H54 (cell line): ENCODE measurements at places on chromosomes 13 and 19.
A peak's percentile ranks its signal among the peaks of the same experiment; 100 is the strongest.

DNA sequence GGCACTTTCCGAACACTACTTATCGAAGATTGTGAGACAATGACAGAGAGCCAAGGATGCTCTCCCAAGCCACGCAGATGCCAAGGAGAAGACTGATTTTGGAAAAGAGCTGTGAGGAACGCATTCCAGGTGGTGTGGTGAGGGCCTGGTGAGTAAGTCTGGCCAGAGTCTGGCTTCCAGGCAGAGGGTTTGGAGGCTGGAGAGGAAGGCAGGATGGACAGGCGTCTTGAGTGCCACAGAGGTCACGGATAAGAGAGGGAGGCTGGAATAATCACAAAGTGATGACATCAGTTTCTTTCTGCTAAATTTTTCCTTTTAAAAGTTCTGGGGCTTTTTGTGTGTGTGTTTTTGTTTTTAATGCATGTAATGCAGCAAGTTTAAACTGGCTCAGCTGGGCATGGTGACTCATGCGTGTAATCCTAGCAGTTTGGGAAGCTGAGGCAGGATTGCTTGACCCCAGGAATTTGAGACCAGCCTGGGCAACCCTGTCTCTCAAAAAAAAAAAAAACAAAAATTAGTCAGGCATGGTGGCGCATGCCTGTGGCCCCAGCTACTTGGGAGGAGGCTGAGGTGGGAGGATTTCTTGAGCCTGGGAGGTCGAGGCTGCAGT lies 235.1 kb downstream of the NALCN start:
- DNase-seq = no peak

DNA sequence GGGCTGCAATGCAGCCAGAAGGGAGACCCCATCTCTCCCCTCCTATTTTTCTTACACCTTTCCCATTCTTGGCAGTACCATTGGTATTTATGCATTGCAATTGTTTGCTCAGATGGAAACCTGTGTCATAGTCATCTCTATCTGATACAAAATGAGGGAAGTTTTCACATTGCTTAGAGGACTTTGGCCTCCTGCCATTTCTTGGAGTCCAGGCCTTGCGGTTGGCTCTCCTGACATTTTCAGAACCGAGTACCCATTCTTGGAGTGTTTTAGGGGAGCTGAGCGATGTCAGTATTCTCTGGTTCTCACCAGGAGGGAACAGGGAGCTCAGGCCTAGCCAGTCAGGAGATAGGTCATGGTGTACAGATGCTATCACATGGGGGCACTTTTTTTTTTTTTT lies 1.5 kb downstream of the SIN3B start:
- no peak for DNase-seq

DNA sequence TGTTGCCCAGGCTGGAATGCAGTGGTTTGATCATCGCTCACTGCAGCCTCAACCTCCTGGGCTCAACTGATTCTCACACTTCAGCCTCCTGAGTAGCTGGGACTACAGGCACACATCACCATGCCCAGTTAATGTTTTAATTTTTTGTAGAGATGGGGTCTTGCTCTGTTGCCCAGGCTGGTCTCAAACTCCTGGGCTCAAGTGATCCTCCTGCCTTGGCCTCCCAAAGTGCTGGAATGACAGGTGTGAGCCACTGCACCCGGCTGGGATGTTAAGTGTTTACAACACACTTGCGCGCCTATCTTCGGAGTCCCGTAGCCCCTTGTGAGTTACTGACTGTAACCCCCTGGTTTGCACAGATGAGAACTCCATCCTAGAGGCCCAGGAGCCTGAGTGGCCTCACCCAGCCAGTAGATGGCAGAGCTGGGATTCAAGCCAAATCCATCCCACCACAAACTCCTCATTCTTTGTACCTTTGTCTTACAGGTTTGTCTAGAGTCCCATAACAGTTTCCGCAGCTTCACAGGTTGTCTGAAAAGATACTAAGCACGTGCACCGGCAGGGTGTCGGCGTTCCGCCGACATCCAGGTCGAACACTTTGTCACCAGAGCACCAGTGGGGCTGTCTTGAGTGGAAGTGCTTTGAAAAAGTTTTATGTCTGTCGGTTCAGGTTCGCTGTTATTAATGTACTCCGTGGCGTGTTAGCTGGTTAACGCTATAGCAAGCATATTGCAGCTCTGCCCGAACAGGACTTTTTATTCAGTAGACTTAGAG lies 14.7 kb downstream of the MAG start:
- DNase-seq = no peak

- no peak for DNase-seq
Observed at GRCh38 chr13:78265098-78265497, 338.3 kb downstream of the POU4F1 start.

DNA sequence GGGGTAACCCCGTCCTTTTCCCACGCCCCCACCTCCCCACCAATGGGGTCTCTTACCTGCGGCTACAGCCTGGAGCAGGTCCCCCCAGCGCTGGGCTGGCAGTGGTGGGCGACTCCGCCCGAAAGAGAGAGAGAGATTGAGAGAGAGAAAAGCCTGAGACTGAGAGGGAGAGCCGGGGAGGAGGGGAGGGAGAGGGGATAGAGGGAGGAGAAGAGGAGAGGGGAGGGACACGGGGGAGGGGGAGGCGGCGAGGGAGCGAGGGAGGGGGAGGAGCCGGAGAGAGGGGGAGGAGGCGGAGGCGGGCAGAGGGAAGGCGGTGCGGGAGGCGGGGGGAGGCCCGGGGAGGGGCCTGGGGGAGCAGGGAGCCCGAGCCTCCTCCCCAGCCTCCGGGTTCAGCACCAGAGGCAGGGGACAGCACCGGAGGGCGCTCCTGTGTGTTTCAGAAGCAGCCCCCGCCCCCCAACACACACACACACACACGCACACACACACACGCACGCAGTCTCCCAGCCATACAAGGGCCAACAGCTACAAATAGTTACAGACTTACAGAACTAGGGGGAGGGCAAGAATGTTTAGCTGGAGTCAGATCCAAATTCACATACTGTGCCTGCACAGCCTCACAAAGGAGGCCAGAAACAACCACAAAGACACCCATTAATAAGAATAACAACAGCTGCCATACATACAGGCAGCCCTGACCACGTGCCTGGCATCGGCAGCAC lies at the start of gene SLC8A2:
Gene SLC8A2 (minus strand): TSS at position 161 of the 725 bp plus-strand sequence. CDS start 5,490 bp downstream, outside the sequence.
- DNase-seq = peak; percentile 65

DNA sequence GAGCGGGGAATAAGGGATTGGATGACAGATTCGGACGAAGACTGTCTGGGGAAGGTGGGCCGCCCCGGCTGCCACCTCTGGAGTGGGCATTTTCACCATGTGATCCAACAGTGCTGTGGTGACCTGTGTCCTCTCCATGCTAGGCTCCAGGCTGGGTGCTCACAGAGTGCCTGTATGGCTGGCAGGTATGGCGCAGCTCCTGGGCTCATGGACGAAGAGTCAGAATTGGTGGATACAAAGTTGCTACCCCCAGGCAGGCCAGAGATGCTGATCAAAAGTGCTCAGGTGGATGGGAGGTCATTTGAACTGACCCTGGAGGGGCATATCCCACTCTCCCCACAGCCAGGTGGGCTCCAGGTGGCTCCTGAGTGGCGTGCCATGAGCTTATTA lies 111.3 kb upstream of the UQCRFS1 start:
- DNase-seq = no peak

DNA sequence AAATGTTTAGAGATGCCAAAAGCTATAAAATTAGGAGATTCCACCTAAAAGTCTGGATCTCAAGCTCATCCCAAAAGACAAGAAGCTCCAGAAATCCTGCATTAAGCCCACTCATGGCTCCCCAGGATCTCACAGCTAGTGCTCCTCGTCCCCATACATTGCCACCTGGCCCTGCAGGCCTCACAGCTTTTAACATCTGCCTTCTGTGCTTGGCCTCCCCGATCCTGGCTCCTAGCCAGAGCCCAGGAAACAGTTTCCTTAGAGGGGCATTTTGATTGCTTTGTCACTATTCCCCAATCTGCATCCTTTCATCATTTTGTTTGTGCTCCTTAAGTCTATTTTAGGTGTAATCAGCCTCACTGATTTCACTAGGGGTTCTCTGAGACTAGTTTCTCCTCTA lies 14.5 kb upstream of the DCT start:
- DNase-seq = no peak

- no peak for DNase-seq
Observed at GRCh38 chr13:63699948-63700347, 2284.3 kb upstream of the PCDH20 start.

- DNase-seq = no peak
Observed at GRCh38 chr13:93098972-93099371, 127.6 kb upstream of the GPC6 start.

DNA sequence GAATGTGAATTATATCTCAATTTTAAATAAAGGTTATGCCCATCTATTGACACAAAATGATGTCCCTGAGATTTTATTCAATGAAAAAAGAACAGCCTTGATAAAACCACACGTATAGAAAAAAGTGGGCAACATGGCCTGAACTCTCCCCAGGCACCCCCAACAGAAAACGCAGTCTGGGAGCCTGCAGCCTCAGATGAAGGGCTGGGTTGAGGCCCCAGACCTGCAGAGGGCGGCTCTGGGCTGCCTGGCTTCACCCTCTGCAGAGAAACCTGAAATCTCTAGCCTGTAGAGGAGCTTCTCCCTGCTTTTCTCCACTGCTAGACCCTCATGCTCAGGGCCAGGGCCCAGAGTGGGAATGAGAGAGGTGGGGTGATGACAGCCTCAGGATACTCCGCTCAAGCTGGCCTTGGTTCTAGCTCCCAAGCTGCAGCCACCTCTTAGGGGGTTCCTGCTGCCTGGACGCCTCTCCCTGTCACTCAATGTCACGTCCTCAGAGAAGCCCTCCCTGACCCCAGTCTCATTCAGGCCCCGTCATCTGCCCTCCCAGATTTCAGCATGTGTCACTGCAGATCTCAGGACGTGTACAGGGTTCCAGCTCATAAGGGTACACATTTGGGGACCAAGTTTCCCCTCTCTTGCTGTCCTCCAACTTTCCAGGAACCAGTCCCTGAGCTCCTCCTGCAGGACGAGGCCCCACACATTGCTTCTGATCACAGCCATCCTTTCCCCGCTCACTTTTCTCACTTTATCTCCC lies 1.8 kb downstream of the MBD3 start:
- DNase-seq = no peak

DNA sequence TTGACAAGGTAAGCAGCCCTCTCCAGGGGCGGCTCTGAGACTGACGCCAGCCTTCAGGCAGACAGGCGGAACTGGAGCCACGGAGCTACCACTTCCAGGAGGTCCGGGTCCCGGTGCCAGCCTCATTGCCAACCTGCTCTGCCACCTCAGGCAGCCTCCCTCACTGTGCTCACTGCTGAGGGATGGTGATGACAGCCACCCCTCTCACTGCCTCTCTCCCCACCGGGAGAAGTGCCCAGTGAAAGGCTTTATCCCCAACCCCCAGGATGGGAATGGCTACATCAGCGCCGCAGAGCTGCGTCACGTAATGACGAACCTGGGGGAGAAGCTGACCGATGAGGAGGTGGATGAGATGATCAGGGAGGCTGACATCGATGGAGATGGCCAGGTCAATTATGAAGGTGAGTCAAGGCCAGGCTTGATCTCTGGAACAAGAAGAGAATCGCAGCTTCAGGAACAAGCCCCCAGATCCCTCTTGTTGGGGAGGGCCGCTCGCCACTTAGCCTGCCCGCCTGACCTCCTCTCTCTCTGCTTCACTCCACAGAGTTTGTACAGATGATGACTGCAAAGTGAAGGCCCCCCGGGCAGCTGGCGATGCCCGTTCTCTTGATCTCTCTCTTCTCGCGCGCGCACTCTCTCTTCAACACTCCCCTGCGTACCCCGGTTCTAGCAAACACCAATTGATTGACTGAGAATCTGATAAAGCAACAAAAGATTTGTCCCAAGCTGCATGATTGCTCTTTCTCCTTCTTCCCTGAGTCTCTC lies 7.6 kb downstream of the CALM3 start:
- no peak for DNase-seq

DNA sequence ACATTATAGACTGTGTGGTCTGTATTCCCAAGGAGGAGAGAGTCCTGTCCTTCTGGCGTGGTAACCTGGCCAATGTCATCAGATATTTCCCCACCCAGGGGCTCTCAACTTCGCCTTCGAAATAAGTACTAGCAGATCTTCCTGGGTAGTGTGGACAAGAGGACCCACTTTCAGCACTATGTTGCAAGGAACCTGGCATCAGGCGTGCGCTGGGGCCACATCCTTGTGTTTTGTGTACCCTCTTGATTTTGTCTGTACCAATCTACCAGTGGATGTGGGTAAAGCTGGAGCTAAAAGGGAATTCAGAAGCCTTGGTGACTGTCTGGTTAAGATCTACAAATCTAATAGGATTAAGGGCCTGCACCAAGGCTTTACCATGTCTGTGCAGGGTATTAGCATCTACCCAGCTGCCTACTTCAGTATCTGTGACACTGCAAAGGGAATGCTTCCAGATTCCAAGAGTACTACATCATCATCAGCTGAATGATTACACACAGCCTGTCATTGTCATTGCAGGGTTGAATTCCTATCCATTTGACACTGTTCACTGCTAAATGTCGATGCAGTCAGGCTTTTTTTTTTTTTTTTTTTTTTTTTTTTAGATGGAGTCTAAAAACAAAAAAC lies 148.0 kb downstream of the PRR20E start:
- peak; percentile 0 for DNase-seq

DNA sequence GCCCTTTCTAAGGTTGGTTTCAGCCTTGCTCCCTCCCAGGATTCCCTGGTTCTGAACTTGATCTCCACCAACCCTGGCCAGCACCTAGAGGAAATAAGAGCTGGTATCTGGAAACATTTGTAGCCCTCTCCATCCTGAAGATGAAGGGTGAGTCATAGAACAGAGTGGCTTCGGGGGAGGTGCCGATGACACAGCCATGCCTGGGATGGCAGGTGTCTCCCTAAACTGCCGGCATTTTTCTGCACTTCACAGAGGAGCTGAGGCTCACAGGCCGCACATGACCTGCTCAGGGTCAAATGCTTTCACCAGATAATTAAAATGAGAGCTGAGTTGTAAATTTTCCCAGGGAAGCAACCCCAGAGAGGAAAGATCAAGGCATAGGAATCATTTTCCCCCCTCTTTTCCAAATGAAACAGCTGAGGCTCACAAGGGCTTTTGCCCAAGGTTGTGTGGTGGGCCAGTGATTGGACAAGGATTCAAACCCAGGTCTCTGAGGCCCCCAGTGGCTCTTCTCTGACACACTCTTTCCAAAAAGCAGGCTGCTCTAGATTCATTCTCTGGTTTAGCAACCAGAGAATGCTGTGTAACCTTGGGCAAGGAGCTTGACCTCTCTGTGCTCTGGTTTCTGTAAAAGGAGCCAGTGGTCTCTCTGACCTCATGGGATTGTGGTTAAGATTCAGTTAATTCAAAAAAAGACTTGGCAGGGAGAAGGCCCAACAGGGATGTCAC lies 1.2 kb upstream of the SLC25A42 start:
- DNase-seq = peak; percentile 81

DNA sequence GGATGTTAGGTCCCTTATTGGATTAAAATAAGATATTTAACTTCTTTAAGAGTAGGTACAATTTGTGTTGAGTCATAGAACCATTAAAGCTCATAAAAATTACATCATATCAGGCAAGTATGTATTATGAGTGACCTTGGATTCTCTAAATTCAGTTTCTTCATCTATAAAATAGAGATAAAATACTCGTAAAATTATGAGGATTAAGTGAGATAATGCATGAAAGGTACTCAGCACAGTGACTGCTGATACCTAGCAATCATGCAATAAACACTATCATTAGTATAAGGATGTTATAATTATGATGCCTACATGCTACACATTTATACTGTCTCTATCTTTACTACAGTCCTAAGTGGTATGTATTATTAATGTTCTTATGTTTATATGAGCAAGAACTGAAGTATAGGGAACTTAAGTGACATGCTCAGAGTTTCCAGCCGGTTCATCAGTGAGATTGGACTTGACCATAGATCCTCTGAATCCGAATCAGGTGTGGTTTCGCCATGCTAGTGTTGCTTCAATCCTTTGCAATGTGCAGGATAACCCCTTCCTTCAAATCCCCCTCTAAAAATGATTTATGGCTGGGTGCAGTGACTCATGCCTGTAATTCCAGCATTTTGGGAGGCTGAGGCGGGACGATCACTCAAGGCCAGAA lies 22.9 kb upstream of the FRY start:
- DNase-seq = no peak

GRCh38 chr13:97205465-97205864 lies 16.7 kb upstream of the MBNL2 start:
- DNase-seq = no peak
